ENCODE measurements at places on chromosomes 2 and 18. TPM values are rescaled to one million over a fixed set of nuclear protein-coding genes. Genes with fewer than 3 reads are reported as not detected.

TEX44 gene
- not detected for total RNA-seq

DNA sequence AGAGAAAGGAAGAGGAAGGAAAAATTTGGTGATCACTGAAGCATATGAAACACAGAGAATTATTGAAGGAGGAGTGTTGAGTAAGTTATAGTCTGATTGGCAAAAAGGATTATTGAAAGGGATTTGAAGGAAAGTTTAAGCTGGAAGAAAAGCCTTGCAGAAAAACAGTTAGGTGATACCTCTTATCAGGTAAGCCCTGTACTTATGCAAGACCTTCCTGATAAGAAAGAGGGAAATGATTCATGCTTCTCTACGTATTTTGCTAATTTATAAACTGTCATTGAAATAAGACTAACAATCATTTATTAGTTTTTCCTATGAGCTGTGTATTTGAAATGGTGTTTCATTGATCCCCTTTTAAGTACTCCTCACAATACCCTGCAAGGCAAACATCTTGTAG is 793.9 kb upstream of the NRXN1 start:
- no peaks in the 10 kb centered on the region for H3K27me3 ChIP-seq
- H3K36me3 ChIP-seq: no peaks in the 10 kb centered on the region
- no peaks in the 10 kb centered on the region for H3K4me1 ChIP-seq

GRCh38 chr2:241110607-241111439 is 8.7 kb upstream of the MTERF4 start:
- DNase-seq: no peak
- H3K27me3 ChIP-seq: no peaks in the 10 kb centered on the region
- no peak overlapping the region for H3K4me3 ChIP-seq
- no peaks in the 10 kb centered on the region for H3K4me1 ChIP-seq
- H3K36me3 ChIP-seq: peaks cover 7% of the 10 kb centered on the region
- H3K27ac ChIP-seq: no peak overlapping the region

- no peaks in the 10 kb centered on the region for H3K36me3 ChIP-seq
- H3K4me1 ChIP-seq: peaks cover 47% of the 10 kb centered on the region
- peak overlapping the region; percentile 44 for H3K4me3 ChIP-seq
- no peak overlapping the region for H3K27ac ChIP-seq
These were observed 21.7 kb upstream of the POLI start for GRCh38 chr18:54247511-54248175.

- H3K4me1 ChIP-seq: no peaks in the 10 kb centered on the region
- H3K4me3 ChIP-seq: no peak overlapping the region
- no peaks in the 10 kb centered on the region for H3K36me3 ChIP-seq
- no peaks in the 10 kb centered on the region for H3K27me3 ChIP-seq
These were observed 141.5 kb downstream of the KCNH7 start for GRCh38 chr2:162697111-162697510.

CRYGD gene
- not detected for total RNA-seq

KCMF1 gene
- 62.1 TPM for total RNA-seq

SCN2A gene
- total RNA-seq: 0.20 TPM

DNA sequence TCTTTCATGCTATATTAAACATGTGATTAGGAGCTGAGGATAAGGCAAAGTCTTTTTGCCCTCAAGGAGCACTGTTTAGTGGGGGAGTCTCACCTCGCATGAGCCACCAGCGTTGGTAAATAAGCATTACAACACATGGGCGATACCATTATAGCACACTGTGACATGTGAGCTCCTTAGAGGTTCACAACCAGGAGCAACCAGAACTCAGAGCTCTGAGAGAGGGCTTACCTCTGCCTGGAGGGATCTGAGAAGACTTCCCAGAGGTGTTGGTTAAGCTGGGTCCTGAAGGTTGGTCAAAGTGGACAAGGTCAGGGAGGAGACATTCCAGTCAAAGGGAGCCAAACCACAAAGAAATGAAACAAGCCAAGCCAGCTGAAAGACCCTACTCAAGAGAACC is 158.8 kb downstream of the ESCO1 start:
- peaks cover 6% of the 10 kb centered on the region for H3K4me1 ChIP-seq
- H3K27me3 ChIP-seq: no peaks in the 10 kb centered on the region
- no peak for DNase-seq
- H3K27ac ChIP-seq: no peak overlapping the region
- H3K36me3 ChIP-seq: no peaks in the 10 kb centered on the region

DNA sequence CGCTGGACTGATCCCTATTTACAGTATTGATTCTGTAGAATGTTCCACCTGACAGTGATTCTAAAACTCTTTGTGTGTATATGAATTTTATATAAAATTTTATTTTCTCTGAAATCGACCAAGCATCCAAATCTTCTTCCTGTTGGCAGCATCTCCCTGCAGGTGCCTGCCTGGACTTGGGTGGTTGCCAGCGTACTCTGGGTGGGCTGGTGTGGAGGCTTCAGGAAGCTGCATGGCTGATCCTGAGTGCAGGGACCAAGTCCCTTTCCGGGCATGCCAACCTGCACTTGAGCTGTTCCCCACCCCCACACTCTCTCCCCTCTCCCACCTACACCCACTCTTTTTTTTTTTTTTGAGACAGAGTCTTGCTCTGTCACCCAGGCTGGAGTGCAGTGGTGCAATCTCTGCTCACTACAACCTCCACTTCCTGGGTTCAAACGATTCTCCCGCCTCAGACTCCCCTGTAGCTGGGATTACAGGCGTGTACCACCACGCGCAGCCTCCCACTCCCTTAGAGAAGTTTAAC is 53.2 kb upstream of the ALKAL2 start:
- no peak for DNase-seq
- H3K4me3 ChIP-seq: no peak overlapping the region
- H3K4me1 ChIP-seq: no peaks in the 10 kb centered on the region
- H3K27me3 ChIP-seq: peaks cover 18% of the 10 kb centered on the region
- H3K27ac ChIP-seq: no peak overlapping the region

- DNase-seq: no peak
- H3K27me3 ChIP-seq: no peaks in the 10 kb centered on the region
- H3K27ac ChIP-seq: no peak overlapping the region
- H3K4me3 ChIP-seq: no peak overlapping the region
These were observed 177.8 kb downstream of the GBX2 start for GRCh38 chr2:235990344-235990743.

GRCh38 chr2:50318147-50318546 is 713.8 kb downstream of the NRXN1 start:
- no peak overlapping the region for H3K4me3 ChIP-seq
- DNase-seq: no peak
- H3K36me3 ChIP-seq: no peaks in the 10 kb centered on the region

DNA sequence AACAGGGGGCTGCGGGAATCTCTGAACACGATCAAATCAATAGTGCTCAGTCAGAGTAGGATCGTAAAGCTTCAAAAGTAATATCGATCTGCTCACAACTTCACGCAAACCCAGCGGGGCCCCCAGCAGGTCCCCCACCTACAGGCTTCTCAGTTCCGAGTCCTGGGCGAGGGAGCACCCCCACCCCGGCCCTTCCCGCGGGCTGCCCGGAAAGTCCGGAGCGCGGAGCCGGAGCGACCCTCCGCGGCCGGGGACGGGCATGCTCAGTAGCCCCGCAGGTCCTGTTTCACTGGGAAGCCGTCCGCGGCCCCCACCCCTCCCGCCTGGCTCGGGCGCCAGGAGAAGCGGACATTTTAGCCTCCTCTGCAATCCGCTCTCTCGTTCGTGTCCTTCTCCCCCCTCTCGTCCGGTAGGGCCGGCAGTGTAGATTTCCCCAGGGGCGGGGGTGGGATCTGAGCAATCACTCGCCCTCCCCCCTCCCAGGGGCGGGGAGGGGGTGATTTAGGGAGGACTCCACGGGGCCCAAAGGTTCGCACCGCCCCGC is 3.3 kb upstream of the SPRED2 start:
- H3K36me3 ChIP-seq: no peaks in the 10 kb centered on the region
- H3K4me1 ChIP-seq: peaks cover 49% of the 10 kb centered on the region
- peak; percentile 76 for DNase-seq
- H3K27me3 ChIP-seq: no peaks in the 10 kb centered on the region

DNA sequence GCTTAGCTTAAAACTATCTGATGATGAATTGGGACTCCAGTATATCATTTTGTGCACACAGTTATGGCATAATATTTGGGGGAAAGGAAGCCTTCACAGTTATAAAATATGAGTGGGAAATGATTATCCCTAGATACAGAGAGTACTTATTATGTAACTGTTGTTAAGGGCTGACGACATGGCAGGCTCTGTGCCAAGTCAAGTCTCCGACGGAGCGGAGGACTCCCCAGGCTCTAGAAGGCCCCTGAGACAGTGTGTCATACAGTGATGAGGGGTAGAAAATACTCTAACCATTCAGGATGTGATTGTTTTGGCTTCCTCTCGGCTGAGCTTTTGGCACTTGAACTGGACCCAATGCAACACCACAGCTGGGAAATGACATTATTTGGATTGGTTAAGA is 211.8 kb downstream of the SLC8A1 start:
- no peaks in the 10 kb centered on the region for H3K4me1 ChIP-seq
- no peaks in the 10 kb centered on the region for H3K36me3 ChIP-seq
- H3K27ac ChIP-seq: no peak overlapping the region
- H3K4me3 ChIP-seq: no peak overlapping the region
- no peaks in the 10 kb centered on the region for H3K27me3 ChIP-seq
- DNase-seq: no peak

DNA sequence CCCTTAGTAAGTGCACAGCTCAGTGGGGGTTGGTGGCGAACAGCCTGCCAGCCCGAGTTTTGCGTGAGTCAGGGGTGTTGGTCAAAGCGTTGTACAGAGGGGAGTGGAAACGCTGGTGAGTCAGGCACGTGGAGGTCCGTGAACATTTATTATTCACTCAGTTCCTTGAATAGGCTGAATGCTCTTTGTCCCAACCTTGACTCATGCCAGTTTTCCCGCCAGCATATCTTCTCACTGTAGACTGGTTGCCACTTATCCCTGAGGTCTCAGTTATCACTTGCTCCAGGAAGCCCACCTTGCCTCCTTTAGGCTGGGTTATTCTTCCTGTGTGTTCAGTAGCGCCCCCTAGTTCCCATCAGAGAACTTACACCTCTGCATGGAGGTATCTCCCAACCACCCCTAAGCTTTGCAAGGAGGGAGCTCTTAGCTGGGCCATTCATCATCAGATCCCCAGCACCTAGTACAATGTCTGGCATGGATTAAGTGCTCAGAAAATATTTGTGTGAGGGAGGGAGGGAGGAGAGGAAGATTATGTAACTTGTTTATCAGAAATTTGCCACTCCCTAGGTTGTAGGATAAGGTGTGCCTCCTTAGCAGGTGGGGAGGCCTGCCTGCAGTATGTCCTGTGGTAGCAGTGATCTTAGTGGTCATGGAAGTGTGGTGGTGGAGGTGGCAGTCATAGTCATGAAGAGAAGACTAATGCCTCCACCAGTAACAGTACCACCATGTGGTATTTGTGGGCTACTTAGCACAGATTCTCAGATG is 72.1 kb downstream of the CABLES1 start:
- H3K36me3 ChIP-seq: peaks cover 46% of the 10 kb centered on the region
- H3K27ac ChIP-seq: no peak overlapping the region
- 0 out of 2 replicates have a peak, but pooled peaks cover 5% of the 10 kb centered on the region for H3K4me1 ChIP-seq
- H3K4me3 ChIP-seq: no peak overlapping the region
- DNase-seq: peak; percentile 13
- no peaks in the 10 kb centered on the region for H3K27me3 ChIP-seq

DNA sequence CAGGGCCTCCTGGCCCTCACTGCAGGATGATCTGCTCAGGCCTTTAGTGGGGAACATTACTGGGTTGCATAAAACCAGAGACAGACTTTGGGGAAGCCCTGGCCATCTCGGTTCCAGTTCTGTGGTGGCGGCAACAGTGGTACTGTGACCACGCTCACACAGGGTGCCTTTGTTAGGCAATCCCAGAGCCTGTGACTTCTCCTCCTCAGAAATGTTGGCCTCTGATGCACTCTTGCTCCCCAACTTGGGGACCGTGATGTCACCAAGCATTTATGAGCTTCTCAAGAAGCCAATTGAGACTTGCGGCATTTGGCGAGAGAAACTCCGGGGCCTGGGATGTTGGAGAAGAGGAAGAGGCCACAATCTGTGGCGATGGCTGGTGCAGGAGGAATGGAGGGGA is 80.9 kb upstream of the PKDCC start:
- no peak overlapping the region for H3K27ac ChIP-seq
- no peaks in the 10 kb centered on the region for H3K36me3 ChIP-seq
- no peak for DNase-seq
- peaks cover 45% of the 10 kb centered on the region for H3K4me1 ChIP-seq
- H3K27me3 ChIP-seq: peaks cover 50% of the 10 kb centered on the region

- H3K27me3 ChIP-seq: peaks cover 38% of the 10 kb centered on the region
- peak overlapping the region; percentile 55 for H3K4me3 ChIP-seq
- H3K36me3 ChIP-seq: no peaks in the 10 kb centered on the region
- H3K4me1 ChIP-seq: no peaks in the 10 kb centered on the region
- DNase-seq: no peak
- H3K27ac ChIP-seq: no peak overlapping the region
These were observed 923 bp downstream of the AMER3 start for GRCh38 chr2:130756053-130756873.

Data from HepG2 (cell line).